Retinal pigment epithelial cell (primary cell): ENCODE measurements at places on chromosomes 3 and 15.

- DNase-seq: no peak
These were observed 8.2 kb upstream of the FAM240A start for GRCh38 chr3:46604127-46604526.

GRCh38 chr3:127735767-127736693, 63.3 kb downstream of the ABTB1 start:
- DNase-seq: peak; percentile 43

- DNase-seq: no peak
These were observed 167.3 kb downstream of the NECTIN3 start for GRCh38 chr3:111238885-111239284.

GRCh38 chr3:32975891-32976595, 24.6 kb downstream of the CCR4 start:
- no peak for DNase-seq

DNA sequence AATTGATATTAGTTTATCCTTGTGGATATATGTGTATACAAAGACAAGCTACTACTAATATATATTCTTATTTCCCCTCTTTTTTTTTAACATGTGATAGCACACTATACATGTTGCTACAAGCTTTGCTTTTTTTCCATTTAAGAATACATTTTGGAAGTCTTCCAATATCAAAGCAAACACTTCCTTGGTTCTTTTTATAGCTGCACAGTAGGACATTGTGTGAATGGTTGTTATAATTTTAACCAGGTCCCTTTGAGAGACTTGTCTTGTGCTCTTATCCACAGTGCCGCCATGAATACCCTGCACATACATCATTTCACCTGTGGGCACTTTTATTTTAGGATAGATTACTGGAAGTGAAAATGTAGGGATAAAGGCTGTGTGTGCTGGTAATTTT, 88.7 kb downstream of the CACNA2D3 start:
- DNase-seq: no peak

- no peak for DNase-seq
These were observed 4.8 kb upstream of the NR2F2 start for GRCh38 chr15:96325541-96326327.

DNA sequence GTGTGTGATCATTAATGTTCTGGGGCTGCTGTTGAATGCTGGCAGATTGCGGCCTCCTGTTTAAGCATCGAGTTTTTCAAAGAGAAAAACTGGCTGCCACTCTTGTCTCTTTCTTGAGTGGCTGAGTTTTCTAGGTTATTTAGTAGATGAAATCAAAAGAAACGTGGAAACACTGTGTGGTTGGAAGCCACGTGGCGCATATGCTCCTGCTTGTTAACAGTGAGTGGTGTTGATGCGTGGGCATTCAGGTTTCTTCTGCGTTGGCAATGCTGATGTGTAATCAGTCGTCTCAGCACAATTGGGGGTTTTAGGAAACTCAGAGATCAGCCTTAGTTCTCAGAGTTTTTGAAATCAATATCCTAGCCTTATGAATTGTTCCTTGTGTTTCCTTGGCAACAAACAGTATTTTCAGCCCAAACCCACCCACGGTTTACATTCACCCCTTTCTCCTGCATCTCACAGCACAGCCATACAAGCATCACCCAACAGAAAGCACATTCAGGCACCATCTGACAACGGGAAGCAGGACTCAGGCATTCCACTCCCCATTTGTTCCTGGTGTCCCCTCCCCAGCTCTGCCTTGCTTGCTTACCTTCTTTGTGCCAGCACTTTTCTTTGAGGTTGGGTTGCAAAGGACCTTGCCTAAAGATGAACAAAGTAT, 74.7 kb downstream of the SEC22A start:
- no peak for DNase-seq

- DNase-seq: no peak
These were observed 9.5 kb upstream of the DOCK3 start for GRCh38 chr3:50665081-50665840.

DNA sequence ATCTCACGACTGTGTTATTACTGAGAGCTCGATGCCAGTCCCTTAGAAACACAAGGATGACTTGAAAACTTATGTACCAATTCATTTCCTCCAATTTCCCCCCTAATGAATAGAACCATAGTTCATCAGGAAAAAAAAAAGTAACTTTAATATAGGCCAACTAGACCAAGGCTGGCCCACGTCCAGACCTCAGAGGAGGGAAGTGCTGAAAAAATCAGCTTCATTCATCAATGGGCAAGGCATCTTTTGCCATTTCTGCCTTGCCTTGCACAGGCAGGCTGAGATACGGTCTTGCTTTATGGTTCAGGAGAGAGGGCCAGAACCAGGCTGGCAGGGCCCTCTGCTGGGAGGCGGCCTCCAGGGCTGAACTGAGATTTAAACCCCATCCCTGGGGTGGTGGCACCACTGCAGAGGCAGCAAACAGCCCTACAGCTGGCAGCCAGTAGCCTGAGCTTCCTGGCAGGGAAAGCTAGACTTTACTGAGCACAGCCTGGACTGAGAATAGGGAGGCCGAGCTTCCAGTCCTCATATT, 104.1 kb upstream of the TNFAIP8L3 start:
- no peak for DNase-seq

- DNase-seq: peak; percentile 4
These were observed 43.6 kb downstream of the RASA2 start for GRCh38 chr3:141530415-141530768.

GRCh38 chr15:100959066-100960050, 40.2 kb downstream of the LRRK1 start:
- no peak for DNase-seq

DNA sequence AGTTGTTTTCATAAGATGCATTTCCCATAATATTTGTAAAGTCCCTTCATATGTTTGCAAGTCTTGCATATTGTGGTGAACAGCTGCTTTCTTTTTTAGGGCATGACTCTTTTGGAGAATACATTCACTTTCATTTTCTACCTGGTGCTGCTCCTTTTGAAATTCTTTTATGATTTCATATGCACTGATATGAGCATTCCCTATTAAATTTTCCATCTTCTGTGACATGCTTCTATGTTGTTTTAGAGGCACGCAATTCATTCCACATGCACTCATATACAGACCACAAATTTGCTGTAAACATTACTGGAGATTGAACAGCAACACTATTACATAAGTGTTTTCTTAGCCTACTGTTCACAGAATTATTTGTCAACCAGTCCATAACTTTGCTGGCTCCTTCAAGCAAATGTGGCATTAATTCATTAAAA, 92.8 kb upstream of the TNFSF10 start:
- no peak for DNase-seq

DNA sequence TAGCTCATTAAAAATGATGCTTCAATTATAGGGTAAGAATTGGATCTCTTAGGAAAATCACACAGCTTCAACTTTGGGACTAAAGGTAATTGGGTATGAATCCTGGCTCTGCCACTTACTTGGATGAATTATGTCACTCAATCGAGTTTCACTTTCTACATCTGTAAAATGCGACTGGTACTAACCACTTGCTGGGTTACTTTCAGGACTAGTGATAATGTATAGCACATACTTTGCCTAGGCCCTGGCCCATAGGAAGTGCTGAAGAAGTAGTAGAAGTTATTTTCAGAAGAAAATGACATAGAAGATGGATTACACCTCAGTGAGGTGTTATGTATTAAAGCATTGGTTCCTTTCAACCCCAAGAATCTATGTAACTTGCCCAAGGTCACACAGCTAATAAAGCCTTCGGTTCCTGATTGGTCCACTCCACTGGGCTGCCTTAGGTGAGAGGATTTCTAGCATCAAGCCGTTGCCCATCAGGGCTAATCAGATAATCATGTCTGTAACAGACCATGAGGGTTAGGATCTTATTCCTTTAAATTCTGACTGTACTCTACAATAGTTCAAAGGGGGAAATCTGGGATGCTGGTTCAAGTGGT, 29.4 kb upstream of the AP4E1 start:
- no peak for DNase-seq

DNA sequence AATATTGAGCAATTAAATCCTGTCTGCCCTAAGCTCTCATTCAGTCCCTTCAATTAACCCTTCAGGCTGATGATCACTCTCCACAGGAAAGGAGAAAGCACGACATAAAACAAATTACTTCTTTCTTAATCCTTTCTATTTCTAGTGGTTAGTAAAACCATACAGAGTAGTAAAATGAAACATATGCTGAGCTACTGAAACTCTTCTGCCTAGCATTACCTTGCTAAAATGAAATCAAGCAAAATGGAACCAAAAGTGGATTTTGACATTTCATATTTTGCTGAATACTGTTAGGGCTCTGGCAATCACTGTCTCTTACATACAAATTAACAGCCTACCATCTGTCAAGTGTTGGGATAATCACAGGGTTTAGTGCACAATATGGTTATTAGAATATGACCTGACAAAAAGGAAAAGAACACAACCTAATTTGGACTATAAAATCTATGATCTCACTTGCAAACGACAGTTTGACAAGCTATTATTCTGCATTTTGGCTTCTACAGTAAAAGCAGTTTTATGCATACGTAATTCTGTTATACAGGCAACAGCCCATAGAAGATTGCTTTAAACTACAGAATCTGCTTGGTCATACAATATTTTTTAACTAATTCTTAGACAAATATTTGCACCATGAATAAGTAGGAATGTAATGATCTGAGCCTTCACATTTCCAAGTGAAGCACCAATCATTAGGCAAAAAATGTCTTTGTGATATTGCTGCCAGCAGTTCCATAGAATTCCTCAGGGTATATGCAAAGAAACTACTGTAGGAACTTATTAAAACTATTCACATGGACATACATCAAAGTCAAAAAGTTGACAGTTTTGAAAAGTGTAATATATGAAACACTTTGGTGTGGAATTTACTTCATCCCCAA, 105.0 kb downstream of the FHIT start:
- peak; percentile 9 for DNase-seq

DNA sequence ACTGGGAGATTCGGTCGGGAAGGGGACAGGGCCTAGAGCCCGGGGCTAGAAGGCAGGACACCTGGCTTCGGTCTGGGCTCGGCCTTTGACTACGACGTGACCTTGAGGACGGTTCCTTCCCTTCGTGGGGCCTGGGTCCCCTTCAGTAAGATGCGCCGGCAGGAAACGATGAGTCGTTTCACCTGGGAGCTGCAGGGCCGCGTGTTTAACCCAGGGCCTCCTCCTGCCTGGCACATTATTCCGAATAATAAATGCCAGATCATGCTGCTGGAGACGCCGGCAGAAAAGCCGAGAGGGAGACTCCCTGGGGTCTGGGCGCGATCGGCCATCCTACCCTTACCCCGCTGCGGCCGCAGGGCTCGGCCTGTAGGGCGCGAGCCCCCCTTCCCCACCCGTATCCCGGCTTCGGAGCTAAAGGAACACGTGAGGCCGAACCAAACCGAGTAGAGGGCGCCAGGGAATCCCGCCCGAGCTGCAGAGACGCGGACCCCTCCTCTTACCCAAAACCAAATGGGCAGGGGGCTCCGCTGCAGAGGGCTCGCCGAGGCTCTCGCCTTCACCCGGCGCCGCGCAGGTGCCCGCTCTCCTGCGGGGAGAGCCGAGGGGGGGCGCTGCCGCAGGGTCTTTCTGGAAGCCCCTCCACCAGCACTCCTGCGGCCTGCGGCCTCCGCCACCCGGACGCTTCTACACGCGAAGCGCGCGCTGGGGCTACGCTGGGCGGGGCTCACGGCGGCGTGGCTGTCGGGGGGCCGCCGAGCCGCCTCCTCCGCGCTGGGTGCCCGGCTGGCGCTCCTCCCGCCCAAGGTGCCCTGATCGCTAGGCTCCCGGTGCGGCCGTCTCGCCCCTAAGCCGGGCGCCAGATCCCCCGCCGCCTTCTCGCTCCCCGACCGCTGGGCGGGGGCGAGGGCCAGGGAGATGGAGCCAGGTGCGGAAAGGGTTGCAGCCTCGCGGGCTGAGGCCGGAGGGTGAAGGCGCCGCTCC, at the start of gene BDH1:
BDH1 (minus strand) TSS at position 688 of the 981 bp plus-strand sequence. CDS start 9,525 bp downstream, outside the sequence.
- no peak for DNase-seq

DNA sequence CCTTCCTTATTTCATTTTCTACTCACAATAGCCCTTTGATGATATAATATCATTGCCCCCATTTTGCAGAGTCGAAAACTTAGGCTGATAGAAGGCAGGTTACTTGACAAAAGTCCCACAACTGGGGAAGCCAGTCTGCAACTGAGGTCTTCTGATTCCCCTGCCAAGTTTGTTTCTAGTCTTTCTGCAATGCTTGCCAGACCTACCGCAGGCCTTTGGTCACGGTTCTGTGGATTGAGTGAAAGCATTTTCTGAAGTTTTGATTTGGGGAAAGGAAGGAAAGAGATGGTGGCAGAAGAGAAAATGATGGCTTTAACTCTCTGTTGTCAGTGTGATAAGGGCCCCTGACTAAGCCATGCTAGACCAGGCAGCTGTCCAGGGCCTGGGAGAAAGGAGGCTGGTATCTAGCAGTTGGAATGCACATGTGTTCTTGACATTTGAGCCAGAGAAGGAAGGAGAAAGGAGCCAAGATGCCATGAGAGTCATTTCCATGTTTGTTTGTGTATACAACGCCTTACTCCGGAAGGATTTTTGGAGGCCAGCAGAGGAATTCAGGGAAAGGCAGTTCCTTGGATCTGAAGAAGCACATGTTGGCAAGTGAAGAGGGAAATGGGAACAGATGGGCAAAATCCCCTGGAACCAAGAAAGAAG, 29.9 kb downstream of the FAH start:
- no peak for DNase-seq

- DNase-seq: no peak
These were observed 63.7 kb downstream of the SLC12A8 start for GRCh38 chr3:125148836-125149235.

DNA sequence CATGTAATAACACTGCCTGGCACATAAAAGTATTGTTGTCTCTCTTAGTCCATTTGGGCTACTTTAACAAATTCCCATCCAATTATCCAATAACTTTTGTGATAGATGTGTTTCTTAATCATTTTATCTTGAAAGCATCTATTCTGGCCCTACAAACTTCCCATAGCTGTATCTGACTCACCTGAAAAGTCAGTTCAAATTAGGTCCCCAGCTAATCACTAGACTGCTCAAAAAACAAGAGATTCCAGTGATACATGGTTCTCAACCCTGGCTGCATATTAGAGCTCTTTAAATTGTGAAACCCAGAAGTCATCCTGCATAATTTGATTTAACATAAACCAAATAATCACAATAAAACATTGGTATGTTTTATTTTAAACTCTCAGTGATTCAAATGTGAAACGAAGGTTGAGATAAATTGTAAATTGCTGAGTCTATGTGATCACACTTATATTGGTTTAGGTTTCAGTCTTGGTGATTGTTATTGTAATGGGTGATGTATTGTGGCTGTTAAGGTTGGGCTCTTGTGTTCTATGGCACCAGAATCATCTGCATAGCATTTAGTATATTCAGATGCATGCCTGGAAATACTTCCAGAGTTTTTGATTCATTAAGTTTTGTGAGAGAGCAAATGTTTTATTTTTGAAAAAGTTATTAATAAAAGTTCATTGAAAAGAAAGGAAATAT, 268.9 kb upstream of the KCNMB2 start:
- no peak for DNase-seq
